Suppressor macrophage treated with lipopolysaccharide for 4 hours (primary cell): ENCODE measurements at places on chromosomes 5 and 9.

DNA sequence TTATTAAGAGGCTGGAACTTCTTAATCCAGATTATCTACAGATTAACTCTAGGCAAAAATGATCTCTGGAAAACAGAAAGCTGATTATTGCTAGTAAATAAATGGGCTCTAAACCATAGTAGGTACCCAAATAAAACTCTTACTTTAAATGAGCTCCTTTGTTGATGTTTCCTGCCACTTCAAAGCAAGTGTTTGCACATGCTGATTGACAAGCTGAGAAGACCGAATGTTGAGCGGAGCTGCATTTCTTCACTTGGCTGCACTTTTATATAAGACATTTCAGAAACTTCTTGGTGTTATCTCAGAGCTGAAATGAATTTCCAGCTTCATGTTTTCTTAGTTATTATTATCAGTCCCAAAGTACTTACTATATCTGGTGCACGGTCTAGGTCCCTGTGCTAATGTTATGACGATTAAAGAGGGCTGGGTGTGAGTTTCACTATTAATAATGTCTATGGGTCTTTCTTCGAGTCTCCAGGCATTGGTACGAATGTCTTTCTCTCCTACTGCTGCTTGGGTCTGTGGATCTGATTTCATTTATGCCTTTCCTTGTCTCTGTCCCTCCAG, 58.6 kb upstream of the CTXN3 start:
- no peak for DNase-seq

DNA sequence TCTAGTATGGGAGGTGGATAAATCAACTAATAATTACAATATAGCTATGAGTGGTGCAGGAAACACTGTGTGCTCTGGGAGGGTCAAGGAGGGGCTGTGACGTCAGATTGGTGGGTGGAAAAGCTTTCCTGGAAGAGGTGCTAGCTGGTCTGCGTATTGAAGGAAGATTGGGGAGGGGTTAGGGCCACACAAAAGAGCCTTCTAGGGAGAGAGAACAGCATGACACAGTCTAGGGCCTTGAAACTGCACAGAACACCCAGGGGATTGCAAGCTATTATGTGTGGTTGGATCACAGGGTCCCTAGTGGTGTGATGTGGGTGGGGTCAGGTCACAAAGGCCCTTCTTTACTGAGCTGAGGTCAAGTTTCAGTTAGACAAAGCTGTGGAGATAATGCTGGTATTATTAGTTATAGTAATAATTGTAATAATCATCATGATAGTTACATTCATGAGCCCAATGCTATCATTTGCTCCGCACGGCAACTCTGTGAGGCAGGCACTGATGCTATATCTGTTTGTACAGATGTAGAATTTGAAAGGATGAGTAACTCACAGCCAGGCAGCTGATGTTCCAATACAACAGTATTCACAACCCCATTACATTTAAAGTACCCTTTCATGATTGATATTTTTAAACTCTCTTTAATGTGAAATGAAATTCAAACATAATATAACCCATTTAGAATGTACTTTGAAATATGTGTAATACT, 197.4 kb upstream of the IL12B start:
- no peak for DNase-seq

- peak; percentile 50 for DNase-seq
Measured at GRCh38 chr5:55850839-55851674, at the start of gene IL31RA. Gene IL31RA (plus strand): TSS chr5:55851357. CDS start chr5:55851571, 214 bp downstream.

GRCh38 chr5:54205453-54205852, 104.9 kb downstream of the ARL15 start:
- DNase-seq, result no peak

- DNase-seq, result no peak
Measured at GRCh38 chr5:31366941-31367340, 165.0 kb downstream of the DROSHA start.

GRCh38 chr9:129383561-129384490, 205.8 kb upstream of the IER5L start:
- DNase-seq, result peak; percentile 89

DNA sequence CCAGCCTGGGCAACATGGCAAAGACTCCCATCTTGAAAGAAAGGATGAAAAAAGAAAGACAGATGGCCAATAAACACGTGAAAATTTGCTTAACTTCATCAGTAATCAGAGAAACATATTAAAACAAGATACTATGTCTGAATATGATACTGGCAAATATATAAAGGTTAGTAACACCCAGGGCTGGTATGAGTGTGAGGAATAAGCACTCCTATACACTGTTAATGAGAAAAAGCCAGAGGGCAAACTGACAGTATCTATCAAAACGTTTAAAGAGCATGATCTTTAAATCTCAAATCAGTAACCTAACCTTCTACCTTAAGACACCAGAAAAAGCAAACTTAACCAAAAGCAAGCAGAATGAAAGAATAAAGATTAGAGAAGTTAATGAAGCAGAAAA, 14.1 kb downstream of the B4GALT1 start:
- no peak for DNase-seq

GRCh38 chr9:129383019-129383560, 205.0 kb upstream of the IER5L start:
- peak; percentile 52 for DNase-seq

- DNase-seq, result no peak
Measured at GRCh38 chr5:141715346-141715905, 33.4 kb upstream of the ARAP3 start.

DNA sequence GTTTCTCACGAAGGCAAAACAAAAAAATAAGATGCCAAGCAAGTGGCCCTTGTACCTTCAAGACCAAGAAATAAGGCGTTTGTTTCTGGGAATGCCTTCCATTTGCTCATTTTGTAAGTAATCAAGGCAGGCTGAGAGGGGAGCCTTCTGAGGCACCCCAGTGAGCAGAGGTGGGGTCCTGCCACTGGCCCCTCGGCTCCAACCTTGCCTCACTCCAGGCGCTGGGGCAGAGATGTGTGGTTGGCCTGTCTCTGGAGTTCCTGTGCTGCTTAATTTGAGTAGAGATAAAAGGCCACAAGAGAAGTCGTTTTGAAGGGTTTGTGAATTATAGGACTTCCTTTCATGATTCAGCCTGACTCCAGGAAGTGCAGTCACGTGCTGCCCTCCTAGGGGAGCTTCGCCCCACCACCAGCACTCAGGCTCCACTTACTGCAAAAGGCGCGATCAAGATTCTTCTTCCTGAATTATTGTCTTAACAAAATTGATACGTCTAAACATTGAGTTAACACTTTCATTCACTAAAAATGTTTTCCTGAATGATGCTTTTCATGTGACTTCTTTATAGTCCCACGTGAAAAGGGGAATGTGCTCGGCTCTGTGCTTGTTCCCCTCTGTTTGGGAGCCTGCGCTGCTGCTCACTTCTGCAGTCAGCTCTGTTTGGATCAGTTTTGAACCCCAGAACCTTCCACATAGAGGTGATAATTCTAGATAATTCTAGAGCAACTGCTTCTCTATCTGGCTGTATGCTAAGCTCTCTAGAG, 13.7 kb downstream of the SYK start:
- peak; percentile 67 for DNase-seq
